Glutamatergic neuron (in vitro differentiated cells): ENCODE measurements at places on chromosomes 5 and 9.

GRCh38 chr9:34124099-34124498 is 2.4 kb downstream of the DCAF12 start:
- no peak for DNase-seq

GRCh38 chr5:135185481-135186065 is 151.5 kb upstream of the PITX1 start:
- no peak for DNase-seq

- DNase-seq: no peak
These were observed 484.2 kb downstream of the IRX1 start for GRCh38 chr5:4079831-4080230.

- DNase-seq: no peak
These were observed 302.7 kb downstream of the EPB41L4A start for GRCh38 chr5:112116371-112116770.

- DNase-seq: no peak
These were observed 50.1 kb upstream of the ZNF608 start for GRCh38 chr5:124796495-124796894.

DNA sequence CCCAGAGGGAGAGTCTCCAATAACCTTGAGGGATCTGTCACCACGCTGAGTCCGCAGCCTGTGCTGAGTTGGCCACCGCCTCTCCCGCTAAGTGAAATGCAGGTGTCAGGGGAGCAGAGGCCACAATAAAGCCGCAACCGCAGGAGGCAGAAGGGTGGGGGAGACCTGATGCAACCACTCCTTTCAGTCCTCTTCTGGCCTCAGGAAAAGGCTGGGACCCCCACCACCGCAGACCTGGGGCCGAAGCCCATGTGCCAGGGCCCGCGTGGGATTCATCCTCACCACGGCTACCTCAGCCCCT is 576 bp downstream of the MAP1B start:
- DNase-seq: no peak

DNA sequence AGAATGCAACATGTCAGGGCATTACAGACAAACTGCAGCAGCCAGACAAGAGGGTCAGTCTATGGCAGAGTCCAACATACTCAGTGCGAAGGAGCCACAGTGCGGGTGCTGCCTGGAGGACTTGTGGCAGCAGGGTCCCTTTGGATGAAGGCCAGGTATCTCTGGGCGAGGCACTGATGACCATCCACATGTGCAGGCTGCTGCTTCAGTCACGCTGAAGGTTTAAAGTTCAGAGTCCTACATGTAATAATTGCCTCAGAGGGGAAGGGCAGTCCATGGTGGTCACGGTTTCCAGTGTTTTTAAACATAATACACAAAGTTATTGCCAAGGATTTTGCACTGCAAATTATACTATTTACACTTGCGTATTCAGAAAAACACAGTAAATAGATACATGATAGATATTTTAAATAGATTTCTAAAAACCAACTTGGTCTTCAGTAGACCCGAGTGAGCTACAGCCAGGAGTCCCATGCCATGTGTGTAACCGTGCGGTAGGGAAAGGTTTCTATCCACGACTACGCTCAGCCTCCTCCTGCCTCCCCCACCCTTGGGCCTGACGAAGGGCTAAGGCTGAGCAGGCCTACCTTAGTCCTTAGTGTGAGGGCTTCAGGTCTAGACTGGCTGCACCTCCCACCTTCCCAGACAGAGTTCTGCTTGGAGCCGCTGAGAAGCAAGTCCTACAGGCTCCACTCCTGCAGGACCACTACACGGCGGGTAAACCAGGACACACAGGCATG is 76.2 kb downstream of the GPR21 start:
- no peak for DNase-seq

DNA sequence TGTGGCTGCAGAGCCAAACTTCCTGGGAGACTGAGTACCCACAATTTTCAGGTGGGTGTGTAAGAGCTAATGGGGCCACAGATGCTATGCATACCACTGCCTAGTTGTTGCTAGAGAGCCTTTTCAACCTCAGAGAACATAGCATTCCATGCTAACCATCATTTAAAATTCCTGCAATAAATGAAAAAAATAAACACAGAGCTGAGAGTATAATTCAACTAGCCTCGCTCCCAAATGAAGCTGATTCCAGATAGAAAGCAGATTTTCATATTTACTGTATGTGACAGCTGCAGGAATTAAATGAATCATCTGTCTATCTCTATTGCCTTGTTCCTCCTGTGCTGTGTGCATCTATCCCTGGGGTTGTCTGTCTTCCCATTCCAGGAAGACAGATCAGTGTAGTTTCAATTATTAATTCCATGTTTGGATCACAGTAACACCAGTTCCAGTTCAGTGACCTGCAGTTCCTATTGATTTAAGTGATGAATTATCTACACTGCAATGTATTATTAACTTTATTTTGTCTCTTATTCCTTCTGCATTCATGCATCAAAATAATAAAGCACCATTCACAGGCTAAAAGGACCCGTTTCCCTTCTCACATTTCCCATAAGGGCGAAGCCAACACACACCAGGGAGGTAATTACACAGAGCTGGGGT is 324.5 kb downstream of the SLIT3 start:
- no peak for DNase-seq

- peak; percentile 16 for DNase-seq
These were observed 34.5 kb upstream of the ORM1 start for GRCh38 chr9:114288193-114289091.

DNA sequence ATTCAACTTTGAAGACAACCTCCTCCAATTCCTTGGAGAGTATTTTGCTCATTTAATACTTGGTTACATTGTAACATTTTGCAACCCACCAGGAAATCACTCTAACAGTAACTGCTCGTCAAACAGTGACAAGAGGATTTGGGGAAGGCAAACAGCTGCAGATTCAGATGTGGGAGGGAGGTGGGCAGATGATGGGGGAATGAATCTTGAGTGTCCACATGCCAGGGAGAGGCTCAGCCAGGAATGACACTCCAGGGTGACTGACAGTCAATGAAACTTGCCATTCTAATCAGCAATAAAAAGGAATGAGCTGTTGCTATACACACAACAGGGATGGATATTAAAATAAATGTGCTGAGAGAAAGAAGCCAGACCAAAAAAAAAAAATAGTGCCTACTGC is 97.7 kb upstream of the ANKRD55 start:
- no peak for DNase-seq
